ENCODE measurements at places on chromosomes 13 and 19.

DNA sequence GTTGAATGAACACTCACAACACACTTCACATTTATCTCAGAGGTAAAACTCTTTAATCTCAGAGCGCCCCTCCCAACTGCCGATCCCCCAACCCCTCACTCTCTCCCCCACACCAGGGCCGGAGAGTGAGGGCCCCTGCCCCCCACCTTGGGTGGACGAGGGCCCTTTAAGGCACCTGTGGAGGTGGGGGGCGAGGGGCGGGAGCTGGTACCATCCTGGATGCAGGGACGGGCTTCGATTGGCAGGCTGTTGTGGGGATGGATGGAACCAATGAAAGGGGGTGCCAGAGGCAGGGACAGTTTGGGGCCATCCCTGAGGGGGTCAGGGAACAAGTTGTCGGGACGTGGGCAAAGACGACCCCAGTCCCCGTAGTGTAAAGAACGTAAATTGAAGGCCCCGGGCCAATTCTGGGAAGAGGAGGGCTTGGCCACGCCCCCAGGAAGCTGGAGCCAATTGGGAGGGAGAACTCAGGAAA, 1.7 kb upstream of the PNKP start:
- peak; percentile 73 for DNase-seq

DNA sequence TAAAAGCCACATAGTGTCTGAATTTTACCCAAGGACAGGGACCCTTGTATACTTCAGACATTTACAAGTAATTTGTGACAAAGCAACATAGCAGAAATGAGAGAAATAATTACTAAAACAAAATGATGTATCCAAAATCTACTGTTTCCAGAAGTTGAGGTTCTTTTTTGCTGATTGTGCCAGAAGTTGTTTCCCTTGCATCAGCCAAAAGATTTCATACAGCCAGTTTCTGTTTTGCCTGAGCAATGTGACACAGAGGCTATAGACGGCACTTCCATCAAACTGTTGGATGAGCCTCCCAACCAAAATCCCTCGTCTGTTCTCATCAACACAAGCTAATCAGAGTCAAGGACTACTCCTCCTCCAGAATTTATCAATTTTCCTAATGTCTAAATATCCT, 913.2 kb upstream of the GPC6 start:
- no peak for DNase-seq

DNA sequence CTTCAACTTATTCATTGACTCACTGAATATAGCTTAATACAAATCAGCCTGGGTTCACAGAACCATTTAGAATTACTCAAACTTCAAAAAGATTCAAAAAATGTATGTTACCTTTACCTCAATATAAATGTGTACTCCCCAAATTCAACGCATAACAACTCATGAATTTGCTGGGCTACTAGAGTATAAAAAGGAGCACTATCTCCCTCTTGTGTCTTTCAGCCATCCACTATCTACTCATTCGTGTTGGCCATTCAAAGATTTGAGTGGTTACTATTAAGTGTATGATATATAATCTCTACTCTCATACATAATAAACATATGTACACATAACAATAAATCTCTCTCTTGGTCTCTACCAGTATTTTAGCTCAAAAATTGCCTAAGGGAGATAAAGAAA, 20.3 kb downstream of the INTS6 start:
- no peak for DNase-seq

DNA sequence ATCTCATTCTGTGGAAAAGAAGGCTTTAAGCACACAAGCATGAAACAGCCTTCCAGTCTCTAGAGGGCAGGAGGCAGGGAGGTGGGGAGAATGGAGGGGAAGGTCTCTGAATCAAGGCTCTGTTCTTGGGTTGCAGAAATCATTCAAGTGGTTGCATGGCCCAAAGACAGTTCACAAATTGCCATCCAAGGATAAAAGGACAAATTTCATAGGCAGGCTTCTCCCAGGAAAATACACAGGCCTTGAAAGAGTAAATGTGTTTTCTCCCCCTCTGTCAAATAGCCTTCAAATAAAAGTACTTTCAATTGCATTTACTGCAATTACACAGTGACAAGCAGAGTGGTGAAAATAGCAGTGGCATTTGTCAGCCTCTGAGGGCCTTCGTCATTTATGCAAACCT, 450.8 kb downstream of the DCT start:
- no peak for DNase-seq

GRCh38 chr13:112102243-112102642, 35.3 kb downstream of the SOX1 start:
- DNase-seq: no peak

GRCh38 chr19:13757805-13758772, 6.2 kb upstream of the MRI1 start:
- DNase-seq: no peak

DNA sequence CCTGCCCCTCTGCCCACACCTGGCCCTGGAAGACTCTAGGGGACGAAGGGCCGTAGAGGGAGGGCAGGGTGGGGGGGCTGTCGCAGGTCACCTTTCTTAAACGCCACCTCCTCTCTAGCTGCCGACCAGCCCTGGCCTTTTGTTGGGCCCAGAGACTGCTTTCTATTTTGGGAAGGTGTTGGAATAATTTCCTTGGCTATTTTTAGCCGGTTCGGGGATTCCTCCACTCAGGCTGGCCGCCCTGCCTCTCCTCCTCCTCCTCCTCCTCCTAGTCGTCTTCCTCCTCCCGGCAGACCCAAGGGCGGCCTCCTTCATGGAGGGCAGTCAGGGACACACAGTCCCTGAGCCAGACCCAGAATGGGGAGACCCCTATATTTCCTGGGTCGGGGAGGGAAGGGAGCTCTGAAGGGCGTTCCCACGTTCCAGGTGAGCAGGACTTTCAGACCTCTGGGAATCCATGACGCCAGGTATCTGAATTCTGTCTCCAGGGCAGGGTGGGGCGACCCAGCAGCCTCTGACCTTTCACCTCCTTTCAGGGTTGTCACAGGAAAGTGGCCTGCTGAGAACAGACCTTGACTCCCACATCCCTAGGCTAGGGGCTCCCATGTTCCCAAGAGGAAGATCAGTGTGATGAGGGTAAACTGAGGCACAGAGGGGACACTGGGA, 19.9 kb downstream of the GADD45B start:
- DNase-seq: no peak

GRCh38 chr13:46893798-46894560, 2.9 kb downstream of the HTR2A start:
- peak; percentile 5 for DNase-seq

DNA sequence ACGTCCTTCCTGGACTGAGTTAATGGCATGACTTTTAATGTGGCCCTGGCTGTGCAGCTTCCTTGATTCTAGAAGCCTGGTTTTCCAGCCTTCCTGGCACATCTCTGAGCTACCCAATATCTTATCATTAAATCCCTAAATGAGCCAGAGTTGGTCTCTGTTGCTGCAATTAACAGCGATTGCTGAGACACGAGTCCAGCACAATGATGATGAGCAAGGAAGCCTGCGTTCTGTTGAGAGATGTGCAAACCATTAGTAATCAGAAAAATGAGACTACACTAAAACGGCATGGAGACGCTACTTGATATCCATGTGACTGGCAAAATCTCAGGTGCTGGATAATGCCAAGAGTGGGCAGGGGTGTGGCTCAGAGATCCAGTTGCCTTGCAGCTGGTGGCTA, 26.2 kb downstream of the GPR42 start:
- no peak for DNase-seq

DNA sequence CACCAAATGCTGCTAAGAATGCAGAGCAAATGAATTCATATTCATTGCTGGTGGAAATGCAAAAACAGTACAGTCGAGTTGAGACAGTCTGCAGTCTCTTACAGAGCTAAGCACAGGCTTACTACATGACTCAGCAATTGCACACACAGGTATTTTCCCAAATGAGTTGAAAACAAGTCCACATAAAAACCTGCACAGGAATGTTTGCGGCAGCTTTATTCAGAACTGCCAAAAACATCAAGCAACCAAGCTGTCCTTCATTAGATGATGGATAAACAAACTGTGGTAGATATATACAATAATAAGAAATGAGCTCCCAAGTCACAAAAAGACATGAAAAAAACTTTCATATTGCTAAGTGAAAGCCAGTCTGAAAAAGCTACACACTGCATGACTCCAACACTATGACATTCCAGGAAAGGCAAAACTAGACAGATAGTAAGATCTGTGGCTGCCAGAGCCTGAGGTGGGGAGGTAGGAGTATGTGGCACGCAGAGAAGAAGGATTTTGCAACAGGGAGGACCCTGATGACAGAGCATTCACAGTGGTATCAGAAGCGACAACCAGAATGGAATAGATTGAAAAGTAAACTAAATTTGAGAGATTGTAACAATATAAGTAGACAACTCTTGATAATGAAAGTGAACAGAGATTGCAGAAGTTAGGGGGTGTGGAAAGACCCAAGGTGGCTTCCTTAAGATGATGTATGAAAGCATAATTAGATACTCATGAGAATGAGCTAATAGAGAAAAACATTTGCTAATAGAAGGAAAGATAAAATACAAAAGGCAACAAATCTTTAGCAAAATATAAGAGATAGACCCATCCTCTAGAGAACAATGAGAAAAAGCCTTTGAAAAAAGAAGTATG, 52.7 kb downstream of the TSC22D1 start:
- no peak for DNase-seq

GRCh38 chr19:51342631-51343569, 961 bp upstream of the VSIG10L start:
- no peak for DNase-seq

DNA sequence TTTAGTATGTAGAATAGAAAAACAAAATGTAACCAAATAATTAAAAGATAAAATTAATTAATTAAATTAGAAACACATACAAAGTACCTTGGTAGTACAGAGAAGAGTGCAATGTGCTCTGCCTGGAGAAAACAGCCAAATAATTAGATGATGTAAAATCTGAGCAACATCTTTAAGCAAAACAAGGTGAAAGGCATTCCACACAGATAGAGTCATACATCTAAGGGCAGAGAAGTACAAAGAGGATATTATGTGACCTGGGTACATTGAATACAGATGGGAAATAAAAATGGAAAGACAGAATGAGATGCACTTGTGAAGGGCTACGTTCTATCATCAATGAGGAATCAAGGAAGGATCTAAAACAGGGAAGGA, 25.2 kb upstream of the FNDC3A start:
- DNase-seq: no peak

DNA sequence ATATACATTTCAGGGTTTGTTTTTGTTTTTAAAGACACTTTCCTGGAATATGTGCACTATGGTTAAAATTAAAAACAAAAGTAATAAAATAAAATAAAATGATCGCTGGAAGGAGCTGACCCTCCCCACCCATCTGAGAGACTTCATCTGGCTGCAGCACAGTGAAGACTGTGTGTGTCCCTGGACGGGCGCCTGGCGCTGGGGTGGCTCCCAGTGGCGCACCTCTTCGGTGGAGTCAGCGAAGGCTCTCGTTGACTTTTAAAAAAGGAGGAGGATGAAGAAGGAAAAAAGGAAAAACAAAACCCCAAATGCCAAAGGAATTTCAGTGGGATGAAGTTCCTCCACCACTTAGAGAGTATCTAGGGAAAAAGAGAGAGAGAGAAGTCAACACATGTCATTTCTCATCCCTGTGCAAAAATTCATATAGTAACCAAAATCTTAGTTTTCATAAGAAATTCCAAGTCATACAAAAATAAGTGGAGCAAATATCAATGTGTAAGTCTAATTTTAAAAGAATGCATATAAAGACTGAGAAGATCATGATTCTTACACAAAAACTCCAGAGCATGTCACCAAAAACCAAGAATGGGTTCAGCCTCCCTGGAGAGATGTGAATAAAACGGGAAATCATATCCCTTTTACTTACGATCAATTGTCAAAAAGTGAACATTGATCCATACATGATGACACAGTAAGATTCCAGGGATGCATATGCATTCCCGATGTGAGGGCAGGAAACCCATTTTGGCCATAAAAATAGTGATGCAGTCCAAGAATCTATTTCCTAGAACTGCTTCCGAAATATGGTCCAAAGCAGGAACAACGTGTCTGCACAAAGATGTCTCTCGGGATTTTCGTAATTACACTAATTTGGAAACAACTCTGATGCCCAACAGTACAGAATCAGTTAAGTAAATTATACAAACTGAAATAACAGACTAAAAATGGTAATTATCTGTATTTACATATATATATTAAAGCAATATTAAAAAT, 123.8 kb downstream of the STK24 start:
- no peak for DNase-seq

GRCh38 chr19:42134535-42135070, 2.4 kb upstream of the POU2F2 start:
- DNase-seq: no peak

GRCh38 chr13:22077205-22077683, 406.4 kb downstream of the FGF9 start:
- no peak for DNase-seq

DNA sequence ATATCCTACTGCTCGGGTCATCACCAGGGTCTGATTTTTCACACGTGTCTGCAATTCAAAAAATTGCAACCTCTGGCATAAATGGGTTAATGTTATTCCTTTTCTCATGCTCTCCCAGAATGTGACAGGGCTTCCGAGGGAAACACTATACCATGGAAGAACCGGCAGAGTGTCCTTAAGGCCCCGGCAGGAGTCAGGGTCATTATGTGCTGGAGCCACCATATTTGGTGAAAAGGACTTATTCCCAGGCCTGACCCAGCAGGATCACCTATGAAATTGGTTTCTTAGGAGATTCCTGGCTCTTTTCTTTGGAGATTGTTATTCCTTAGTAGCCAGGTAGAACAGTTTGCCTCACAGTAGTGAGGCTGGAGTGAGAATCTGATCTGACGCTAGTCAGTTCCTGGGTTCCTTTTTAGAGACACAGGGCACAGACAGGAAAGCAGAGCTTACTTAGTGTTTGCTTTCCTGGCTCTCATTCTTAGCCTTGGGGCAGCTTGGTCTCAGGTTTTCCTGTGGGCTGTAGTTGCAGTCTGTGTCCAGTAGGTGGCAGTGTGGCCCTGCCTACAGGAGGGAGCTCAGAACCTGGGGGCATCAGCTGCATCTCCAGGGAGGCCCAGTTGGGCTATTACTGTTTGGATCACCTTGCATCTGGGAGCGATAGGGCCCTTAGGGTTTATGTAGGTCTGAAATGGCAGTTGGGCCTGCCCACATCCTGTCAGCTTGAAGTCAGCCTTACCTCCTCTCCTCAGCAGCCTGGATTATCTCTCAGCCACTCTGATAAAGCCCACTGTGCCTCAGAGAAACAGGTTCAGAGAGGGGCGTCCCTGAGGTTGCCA, 12.4 kb downstream of the SNRNP70 start:
- peak; percentile 46 for DNase-seq

- no peak for DNase-seq
Observed at GRCh38 chr13:50319635-50320255, 304.5 kb downstream of the KCNRG start.

GRCh38 chr13:41384749-41385503, 72.4 kb upstream of the RGCC start:
- no peak for DNase-seq

GRCh38 chr13:76307142-76307541, 579.1 kb downstream of the KCTD12 start:
- DNase-seq: no peak

Measured in stimulated activated CD4-positive, alpha-beta T cell treated with anti-CD3 and anti-CD28 coated beads, TNF-alpha, amount 100 ng/mL, for 4 hours (primary cell).